ENCODE measurements at places on chromosomes 4 and X.

DNA sequence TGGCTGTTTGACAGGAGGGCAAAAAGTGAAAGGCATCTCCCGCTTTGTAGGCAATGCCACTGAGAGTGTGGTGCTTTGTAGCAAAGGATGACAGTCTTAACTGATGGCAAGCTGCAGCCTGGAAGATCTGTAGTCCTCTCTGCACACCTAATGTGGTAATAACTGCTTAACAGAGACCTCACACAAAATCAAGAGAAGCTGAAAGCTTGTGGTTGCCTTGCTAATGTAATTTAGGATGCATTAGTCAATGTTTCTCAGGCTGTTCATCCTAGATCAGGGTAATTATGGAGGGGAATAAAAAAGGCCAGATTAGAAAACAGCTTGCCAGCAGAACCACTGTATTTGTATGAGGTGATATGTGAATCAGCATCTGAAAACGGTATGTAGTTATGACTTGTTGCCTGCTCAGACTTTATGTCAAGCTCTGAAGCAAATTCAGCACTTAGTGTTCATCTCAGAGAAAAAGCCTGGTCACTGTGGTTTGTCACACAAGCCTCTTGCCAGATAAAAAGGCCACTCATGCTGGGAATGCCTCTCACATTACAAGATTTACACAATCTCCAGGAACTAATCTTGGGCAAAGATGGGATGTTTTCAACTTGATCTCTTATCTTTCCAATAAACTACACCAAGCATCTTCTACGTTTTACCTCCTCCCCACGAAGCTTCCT is 130.8 kb downstream of the ENOX2 start:
- DNase-seq: no peak

DNA sequence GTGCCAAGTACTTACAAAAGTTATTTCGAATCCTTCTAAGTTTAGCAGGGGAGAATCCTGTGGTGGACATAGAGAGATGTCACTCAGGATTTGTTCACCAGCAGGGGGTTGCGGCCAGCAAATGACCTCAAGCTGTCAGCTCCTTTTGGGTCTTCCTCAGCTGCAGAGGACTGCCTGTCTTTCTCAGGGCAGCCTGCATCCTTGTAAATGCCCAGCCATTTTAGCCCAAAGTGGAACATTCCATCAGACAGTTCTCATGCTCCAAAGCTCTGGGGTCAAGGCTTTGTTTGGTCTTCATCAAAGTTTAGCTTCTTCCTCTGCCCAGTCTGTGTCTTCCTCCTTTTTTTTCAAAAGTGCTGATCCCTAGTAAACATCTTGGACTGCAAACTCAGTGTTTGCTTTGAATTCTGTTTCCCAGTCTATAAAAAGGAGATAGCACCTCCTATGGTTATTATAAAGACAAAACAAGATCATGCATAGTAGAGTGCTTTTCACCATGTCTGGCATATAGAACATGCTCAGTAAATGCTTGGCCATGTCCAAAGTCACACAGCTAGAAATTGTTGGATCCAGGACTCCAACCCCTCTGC is 156.4 kb upstream of the GATB start:
- DNase-seq: no peak

DNA sequence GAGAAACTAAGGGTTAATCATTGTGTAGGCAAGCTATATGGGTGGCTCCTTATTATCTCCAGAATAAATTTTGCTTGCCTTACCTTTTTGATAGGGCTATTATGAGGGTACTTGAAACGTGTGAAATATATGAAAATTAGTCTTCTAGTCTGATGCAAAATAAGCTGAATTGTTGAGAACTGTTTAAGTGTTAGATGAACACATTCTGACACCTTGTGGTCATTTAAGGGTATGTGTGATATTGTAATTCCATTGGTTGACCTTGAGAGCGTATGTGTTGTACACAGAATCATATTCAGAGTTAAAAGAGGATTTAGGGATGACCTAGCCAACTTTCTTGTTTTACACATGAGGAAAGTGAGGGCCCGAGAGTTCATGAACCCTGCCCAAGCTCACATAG is 44.6 kb upstream of the LINC00632 start:
- DNase-seq: no peak

GRCh38 chr4:137655302-137655701 is 123.0 kb upstream of the PCDH18 start:
- no peak for DNase-seq

DNA sequence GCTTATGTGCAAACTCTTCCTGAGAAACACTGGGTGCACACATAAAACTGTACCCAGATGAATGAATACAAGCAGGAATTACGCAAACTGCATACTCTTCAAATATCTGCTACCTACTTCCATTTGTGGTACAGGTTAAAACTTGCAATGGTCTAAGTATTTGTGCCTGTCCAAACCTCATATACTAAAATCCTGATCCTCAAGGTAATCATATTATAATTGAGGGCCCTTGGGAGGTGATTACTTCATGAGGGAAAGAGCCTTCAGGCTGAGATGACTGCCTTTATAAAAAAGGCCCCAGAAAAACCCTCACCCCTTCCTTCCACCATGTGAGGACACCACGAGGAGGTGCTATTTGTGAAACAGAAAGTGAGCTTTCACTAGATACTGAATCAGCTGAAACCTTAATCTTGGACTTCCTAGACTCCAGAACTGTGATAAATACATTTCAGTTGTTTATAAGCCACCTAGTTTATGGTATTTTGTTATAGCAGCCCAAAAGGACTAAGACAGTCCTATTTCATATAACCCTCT is 1977.2 kb downstream of the PCDH7 start:
- DNase-seq: no peak

- no peak for DNase-seq
These were observed 999.0 kb upstream of the ADGRL3 start for GRCh38 chr4:60201052-60201673.

GRCh38 chrX:13868591-13868990 is 51.7 kb upstream of the GPM6B start:
- no peak for DNase-seq

- no peak for DNase-seq
These were observed 354.9 kb downstream of the RPA4 start for GRCh38 chrX:97238632-97239031.

DNA sequence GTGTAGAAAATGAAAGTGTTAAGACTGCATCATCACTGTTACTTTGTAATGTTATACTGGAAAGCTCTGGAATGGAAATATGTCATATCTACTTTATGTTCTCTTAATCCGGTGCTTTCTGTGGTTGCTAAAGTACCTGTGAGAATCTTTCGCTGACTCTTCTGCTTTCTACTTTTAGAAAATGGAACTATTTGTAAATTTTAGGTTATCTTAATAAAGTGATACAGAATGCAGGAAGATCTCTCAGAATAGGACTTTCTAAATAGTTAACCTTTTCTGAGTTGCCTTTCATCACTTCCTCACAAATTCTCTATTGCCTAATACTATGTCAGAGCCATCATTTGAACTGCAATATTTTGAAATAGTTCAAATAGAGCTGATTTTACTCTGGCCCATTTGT is 69.3 kb downstream of the BMP2K start:
- DNase-seq: no peak

- DNase-seq: no peak
These were observed 161.1 kb downstream of the TECRL start for GRCh38 chr4:64248186-64248585.

DNA sequence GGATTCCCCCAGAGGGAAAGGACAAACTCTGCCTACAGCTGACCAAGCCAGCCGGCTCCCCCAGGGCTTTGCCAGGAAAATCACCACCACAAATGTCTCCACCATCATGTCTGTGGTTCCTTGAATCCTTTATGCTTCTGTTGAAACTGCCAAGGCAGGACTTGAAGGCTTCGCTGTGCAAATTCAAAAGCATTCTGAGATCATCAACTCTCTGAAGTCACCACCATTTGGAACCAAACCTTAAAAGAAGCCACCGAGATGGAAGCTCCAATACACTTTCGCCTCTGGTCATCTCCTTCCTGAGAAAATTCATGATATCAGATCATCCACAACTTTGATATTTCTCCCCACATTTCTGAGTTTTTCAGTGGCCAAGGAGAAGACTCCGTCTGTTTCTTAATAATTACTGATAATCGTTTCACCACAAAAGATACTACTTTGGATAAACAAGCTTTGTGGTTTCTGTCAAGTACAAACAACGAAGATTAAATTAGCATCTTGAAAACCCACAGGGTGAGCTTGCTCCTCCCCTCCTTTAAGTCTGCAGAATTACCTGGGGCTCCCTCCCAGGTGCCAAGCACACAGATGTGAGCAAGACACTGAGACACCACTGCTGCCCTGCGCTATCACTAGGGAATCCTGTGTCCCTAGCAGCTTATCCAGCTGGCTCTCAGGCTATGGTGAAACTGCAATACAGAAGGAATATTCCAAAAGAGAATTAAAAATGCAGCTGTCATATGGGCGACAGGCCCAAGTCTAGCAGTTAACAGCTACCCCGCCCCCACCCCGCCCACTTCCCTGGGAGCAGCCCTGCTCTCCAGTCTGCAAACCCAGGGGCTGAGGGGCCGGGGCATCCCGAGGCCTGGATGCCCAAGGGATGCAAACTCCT is 125.0 kb upstream of the TBL1X start:
- no peak for DNase-seq

GRCh38 chr4:42641161-42641560 is 15.7 kb downstream of the ATP8A1 start:
- DNase-seq: no peak

- DNase-seq: no peak
These were observed 83.3 kb downstream of the SNCA start for GRCh38 chr4:89753601-89754066.

DNA sequence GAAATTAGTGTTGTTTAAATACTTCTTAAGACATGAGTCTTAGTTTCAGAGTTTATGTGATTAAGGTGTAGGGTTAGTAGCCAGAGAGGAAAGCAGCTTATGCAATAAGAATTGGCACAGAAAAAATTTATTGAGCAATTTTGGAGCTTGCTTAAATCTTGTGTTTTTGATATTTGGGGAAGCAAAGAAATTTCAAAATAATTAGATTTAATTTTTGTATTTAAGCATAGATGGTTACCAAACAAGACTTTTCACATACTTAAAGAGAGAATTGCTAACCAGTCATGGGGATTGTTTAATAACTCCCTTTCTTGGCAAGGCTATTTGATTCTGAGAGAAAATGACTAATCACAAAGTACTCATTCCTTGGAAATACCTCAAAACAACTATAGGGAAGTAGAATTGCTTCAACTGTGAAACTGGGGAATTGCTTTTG is 202.0 kb upstream of the GRID2 start:
- DNase-seq: no peak

DNA sequence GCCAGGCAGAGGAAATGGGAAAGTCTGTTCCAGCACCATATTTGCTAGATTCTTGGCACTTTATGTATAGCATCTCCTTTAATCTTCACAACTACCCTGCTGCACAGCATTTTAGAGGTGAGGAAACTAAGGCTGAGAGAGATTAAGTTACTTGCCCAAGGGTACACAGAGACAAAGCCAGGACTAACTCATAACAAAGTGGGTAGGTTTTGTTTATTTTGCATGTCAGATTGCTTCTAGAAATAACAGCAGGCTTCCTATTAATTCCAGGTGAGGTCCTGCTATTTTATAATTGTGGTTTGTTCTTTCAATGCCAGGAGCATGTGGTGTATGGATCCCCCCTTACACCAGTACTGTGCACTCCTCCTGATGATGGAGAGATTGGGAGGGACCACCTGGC is 15.0 kb downstream of the TCEANC start:
- DNase-seq: no peak

DNA sequence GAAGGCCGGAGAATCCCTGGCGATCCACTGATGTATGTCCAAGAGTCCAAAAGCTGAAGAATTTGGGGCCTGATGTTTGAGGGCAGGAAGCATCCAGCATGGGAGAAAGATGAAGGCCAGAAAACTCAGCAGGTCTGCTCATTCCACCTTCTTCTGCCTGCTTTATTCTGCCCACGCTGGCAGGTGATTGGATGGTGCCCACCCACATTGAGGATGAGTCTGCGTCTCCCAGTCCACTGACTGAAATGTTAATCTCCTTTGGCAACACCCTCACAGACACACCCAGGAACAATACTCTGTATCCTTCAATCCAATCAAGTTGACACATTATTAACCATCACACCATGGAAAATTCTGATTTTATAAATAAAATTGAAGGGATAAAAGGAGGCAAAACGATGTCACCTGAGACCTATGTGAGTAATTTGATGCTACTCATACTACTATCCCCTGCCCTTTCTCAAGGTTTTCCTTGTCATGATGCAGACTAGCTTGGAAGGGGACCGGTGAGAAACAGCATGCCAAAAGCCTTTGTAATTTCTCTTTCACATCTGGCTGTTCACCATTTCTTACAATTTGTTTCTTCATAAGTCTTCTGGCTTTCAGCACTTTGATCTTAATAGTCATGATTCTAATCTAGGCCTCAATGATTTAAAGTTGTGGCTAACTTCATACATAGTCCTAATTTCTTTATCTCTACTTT is 9.7 kb upstream of the PYURF start:
- no peak for DNase-seq

- DNase-seq: no peak
These were observed 23.1 kb downstream of the NAP1L5 start for GRCh38 chr4:88674565-88674964.

- no peak for DNase-seq
These were observed 39.8 kb downstream of the SNCA start for GRCh38 chr4:89797117-89797516.

- no peak for DNase-seq
These were observed 21.7 kb downstream of the DDIT4L start for GRCh38 chr4:100168521-100168920.

GRCh38 chr4:13918110-13918509 is 290.6 kb upstream of the BOD1L1 start:
- DNase-seq: no peak

DNA sequence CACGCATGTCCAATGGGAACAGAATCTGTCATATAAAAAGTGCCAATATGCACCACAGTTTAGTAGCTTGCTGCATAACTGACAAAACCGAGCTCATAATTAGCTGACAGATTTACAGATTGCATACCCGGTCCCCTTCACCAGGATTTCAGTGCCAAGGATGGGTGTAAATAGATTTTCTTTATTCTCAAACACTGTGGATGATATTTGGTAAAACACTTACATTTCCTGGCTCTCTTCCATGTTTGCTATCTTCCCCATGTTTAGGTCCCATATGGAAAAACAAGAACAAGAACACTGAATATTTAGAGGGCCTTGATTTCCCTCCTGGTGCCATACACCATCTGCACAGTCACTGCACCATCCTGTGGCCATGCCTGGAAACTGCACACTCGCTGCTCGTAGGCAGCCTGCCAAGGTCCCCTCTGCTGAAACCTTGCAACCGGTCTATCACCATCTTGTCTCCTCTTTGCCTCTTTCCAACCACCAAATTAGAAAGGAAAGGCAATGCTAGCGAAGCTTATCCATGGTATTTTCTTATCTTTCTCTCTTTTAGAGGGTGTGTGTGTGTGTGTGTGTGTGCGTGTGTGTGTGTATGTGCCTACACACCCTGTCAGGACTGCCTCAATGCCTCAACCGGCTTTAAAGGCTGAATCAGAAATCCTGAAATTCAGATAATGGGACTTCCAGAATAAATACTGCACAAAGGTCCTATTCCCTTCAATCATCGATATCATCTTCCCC is 124.2 kb upstream of the MBNL3 start:
- no peak for DNase-seq

DNA sequence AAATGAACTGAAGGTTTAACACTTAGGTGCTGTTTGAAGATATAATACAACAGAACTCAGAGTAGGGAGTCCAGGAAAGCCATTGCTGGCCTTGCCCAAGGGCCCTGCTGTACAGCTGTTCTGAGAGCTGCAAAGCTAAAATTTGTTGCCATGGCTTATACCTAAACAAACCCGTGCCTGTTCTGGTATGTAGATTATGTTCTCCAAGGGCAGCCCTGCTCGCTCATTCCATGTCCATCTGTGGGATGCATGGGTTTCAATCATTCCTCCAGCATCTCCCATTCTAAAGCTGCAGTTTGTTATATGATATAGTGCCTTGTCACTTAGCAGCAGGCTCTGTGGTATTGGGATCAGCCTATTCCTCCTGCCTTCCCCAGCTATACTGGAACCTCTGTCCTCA is 80.8 kb upstream of the BMPR1B start:
- no peak for DNase-seq
